ENCODE measurements at places on chromosomes 13 and 19.

- no peak for DNase-seq
Measured at GRCh38 chr19:39692822-39693221, 11.5 kb upstream of the LGALS14 start.

DNA sequence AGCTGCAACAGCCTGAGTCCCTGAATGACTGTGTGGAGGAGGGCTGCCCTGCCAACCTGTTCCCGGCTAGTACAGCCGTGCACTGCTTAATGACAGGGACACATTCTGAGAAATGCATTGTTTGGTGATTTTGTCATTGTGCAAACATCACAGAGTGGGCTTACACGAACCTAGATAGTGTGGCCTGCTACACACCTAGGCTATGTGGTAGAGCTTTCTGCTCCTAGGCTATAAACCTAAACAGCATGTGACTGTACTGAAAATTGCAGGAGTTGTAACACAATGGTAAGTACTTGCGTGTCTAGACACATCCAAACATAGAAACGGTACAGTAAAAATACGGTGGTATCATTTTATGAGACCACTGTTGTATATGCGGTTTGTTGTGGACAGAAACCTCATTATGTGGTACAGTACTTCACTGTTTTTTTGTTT lies 35.0 kb downstream of the VASP start:
- no peak for DNase-seq

DNA sequence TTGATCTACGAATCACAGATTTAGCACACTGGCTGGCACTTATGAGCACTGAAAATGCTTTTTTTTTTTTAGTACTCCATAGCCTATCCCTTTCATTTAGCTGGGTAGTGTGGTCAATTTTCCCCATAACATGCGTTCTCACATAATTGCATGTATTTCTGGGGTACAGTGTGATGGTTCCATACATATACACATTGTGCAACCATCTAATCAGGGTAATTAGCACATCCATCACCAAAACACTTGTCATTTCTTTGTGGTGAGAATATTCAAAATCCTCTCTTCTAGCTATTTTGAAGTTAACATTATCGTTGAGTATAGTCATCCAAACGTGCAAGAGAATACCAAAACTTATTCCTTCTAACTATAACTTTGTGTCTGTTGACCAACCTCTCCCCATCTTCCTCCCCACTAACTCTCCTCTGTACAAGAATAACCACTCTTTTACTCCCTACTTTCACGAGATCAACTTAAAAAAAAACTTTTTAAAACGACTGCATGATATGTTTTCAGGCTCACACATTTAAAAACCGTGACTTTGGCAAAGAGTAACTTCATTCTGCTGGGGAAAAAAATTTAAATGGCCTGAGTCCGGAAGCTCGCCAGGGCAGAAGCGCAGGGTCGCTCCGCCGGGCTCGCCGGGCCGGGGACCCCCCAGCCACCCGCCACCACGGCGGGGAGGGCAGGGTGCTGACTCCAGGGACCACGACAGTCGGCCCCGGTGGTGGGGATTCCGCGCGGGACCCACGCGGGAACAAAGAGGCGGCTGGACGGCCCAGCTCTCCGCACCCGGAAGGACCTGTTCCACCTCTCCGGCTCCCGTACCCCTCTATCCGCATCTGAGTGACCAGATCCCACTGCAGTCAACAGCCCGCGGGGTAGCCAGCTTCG lies 868 bp upstream of the UBAC2 start:
- DNase-seq: no peak

DNA sequence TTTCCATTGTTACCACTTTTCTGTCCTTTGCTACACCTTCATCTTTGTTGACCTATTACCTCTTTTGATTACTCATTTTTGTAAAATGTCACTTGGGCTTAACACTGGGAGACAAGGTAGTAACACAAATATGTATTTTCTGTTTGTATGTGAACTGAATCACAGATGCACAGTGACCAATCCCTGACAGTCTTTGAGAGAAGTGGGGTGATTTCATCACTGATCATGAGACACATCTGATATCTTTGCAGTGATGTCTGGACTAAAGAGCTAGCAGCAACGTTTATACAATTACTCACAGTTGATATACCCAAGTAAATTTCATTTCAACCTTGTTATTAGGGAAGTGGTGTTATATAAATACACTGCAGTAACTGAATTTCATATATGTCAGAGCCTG lies 1397.4 kb upstream of the SPRY2 start:
- no peak for DNase-seq

DNA sequence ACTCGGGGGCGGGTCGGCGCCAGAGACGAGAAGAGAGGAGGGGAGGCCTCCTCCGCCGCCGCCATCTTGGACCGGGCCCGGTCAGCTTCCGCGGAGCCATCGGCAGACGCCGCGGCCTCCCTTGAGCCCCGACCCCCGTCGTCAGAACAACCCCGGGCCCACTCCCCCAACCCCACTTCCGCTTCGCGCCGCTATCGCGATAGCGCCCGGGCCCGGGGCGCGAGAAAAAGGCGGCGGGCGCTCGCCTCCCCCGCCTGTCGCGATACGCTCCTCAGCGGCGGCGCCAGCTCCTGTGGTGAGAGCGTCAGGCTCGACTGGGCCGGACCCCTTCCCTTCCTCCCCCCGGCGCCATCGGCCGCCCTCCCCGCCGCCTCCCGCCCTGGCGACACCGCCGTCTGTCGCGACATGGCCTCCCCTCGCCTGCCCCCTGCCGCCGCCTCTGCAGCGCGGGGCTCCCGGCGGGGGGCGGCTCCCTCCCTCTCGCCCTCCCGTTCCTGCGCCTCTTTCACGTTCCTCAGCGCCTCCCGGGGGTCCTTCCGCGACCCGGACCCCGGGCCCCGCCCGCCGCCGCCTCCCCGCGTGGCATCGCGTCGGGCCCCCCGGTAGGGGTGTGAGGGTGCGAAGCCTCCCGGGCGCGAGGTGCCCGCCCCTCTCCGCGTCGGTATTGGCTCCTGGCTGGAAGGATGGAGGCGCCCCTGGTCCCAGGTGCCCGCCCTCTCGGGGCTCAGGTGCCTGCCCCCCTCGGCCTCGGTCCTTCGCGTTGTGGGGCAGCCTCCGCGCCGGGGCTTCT lies at the start of gene CNOT3:
TSS of gene CNOT3 (plus strand) at position 64 of the 790 bp plus-strand sequence. CDS start 5,217 bp downstream, outside the sequence.
- DNase-seq: no peak

- DNase-seq: no peak
Measured at GRCh38 chr13:28052945-28053344, 47.4 kb downstream of the FLT3 start.

DNA sequence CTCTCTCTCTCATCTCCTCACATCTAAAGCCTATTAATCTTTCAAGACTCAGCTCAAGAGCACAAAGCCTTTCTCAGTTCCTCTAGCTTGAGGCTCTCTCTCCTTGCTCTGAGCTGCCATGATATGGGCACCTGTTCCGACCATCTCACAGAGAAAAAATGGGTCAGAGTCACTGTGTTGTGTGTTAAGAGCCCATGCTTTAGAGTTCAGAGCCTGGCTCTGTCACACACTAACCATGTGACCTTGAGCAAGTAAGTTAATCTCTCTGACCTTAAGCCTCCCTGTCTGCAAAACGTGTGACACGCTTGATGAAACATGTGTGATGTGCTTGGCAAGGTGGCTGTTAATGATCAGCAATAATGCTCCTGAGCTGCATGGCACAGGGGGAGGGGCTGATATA lies 245.2 kb downstream of the DLEU7 start:
- no peak for DNase-seq

- DNase-seq: no peak
Measured at GRCh38 chr19:5083547-5083965, 114.6 kb downstream of the KDM4B start.

GRCh38 chr19:1469255-1470054 lies 9.6 kb downstream of the C19orf25 start:
- DNase-seq: no peak

DNA sequence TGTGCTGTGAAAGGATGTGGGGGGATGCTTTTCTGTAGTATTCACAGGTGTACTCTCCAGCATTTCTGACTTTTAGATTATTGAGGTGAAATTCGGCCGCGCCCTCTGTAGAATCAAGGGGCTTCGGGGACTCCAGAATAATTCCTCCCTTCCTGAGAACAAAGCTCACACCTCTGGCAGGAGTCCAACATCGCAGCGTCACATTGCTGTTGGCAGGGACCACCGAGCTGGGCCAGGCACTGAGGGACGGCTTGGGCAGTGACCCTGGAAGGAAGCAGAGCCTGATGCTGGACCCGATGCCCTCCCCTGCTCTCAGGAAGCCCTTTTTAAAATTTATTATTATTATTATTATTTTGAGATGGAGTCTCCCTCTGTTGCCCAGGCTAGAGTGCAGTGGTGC lies 6.3 kb downstream of the TARM1 start:
- no peak for DNase-seq

- no peak for DNase-seq
Measured at GRCh38 chr13:68597641-68598040, 1367.5 kb upstream of the PCDH9 start.

DNA sequence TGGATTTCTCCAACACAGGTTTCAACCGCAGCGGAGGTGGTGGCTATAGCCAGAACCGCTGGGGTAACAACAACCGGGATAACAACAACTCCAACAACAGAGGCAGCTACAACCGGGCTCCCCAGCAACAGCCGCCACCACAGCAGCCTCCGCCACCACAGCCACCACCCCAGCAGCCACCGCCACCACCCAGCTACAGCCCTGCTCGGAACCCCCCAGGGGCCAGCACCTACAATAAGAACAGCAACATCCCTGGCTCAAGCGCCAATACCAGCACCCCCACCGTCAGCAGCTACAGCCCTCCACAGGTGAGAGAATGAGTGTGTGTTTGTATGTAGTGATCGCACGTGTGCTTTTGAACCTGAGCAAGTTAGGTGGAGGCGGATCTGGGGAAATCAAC lies 6.0 kb upstream of the CCDC97 start:
- no peak for DNase-seq

DNA sequence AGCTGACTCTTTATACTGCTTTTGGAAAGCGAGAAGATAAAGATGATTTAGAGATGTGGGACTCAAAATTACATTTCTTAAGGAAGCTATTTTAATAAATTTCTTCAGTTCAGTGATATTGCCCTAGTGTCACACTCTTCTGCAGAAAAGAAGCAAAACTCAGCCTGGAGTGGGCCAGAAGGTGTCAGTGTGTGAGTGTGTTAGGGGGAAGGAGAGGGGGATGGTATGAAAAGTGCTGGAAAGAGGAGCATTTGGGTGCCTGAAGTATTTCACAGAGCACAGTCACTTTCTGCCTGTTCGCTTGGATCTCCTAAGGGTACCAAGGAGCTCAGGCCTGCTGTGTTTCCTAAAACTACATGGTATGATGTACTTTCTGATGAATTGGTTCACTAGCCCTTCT lies 84.5 kb upstream of the FRY start:
- no peak for DNase-seq

GRCh38 chr19:35253316-35254286 lies 4.8 kb downstream of the LSR start:
- no peak for DNase-seq

DNA sequence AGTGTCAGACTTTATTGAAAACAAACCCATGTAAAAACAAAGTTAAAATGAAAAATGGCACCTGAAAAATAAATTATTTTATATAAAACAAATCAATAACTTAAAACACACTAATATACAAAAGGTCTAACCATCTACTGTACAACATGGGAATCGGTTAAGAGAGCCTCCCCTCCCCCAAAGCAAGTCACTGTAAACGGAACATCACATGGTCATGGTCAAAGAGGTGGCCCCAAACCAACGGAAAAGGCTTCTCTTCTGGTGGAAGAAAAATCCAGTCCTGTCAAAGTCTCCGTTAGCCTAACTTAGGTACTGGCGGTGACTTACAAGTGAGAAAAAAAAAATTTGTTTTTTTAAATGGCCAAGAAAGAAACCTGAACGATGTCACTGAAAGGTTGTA lies 15.7 kb upstream of the TIMM44 start:
- no peak for DNase-seq

- no peak for DNase-seq
Measured at GRCh38 chr19:15378534-15379082, 979 bp downstream of the AKAP8 start.

DNA sequence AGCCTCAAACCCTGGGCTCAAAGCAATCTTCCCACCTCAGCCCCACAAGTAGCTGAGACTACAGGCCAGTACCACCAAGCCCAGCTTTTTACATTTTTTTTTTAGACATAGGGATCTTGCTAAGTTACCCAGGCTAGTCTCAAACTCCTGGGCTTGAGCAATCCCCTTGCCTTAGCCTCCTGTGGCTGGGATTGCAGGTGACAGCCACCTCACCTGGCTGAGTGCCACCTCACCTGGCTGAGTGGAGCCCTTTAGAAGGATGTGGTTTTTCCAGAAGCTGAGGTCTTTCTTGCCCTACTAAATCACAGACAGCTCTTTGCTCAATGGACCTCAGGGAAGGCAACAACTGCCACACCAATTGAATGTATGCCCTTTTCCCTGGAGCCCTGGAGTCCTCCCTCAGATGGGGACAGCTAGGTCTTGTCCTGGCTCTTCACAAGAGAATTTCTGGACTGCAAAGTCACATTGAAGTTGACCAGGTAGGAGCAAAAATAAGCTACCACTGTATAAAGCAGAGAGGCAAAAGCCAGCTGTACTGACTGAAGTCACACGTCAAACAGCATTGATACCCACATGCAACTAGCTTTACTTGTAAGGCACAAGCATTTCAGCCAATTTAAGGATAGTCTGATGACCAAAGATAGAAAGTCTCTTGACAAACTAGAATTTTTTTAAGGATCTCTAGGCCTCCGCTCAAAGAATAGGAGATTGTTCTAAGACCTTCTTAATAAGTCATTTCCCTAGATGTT lies 14.0 kb downstream of the PDX1 start:
- DNase-seq: no peak

DNA sequence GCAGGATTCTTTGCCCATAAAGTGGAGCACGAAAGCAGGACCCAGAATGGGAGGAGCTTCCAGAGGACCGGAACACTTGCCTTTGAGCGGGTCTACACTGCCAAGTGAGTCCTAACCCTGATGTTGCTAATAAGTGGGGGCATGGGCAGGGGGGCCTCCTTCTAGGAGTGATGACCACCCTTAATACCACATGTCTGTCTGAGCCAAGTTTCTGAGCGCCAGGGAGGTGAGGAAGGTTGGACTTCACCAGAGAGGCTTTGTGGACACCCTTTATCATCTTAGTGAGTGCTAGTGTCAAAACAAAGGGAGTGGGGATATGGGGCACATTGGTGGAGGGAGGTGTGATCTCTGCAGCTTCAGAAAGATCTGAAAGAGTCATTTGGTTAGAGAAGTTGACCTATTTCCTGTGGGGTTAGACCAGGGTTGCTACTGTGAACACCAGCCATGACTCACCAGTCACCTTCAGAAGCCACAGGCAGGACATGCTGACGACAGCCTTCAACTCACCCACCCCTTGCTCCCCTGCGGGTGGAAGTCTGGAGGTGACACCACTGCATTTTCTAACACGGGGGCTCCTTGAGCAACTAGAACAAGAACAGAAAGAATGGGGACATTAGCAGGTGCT lies 8.8 kb downstream of the ALOX5AP start:
- no peak for DNase-seq

- no peak for DNase-seq
Measured at GRCh38 chr19:11984986-11985385, 20.1 kb downstream of the ZNF763 start.

DNA sequence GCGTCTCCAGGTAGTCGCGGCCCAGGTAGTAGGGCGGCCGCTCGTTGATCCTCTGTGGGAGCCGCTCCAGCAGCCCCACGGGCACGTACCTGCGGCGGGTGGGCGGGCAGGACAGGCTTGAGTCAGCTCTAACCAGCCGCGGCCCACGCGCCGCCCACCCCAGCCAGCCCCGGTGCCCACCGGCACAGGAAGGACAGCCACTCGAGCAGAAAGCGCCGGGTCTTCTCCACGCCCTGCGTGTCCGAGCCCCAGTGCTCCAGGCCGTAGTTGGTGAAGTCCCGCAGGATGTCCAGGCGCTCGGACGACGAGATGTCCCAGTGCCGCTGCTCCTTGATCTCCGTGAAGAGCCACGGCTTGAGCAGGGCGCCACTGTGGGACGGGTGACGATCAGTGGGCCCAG lies 877 bp upstream of the PRR22 start:
- no peak for DNase-seq

- DNase-seq: no peak
Measured at GRCh38 chr13:100537486-100537885, 51.1 kb downstream of the GGACT start.

Data from cortex of kidney (tissue), 1 donor.